Activated T-helper 2 cell treated with anti-CD3 and anti-CD28 coated beads, Interferon-gamma antibody, Interleukin-2, Interleukin-4, amounts not matched to agents 10 μg/mL and 5 μg/mL and 100 μg/mL, durations not matched to agents 14 hours and 24 hours and 36 hours (primary cell): ENCODE measurements at places on chromosomes 16 and 17.

GRCh38 chr16:55700961-55701360 is 45.2 kb downstream of the SLC6A2 start:
- DNase-seq: no peak

DNA sequence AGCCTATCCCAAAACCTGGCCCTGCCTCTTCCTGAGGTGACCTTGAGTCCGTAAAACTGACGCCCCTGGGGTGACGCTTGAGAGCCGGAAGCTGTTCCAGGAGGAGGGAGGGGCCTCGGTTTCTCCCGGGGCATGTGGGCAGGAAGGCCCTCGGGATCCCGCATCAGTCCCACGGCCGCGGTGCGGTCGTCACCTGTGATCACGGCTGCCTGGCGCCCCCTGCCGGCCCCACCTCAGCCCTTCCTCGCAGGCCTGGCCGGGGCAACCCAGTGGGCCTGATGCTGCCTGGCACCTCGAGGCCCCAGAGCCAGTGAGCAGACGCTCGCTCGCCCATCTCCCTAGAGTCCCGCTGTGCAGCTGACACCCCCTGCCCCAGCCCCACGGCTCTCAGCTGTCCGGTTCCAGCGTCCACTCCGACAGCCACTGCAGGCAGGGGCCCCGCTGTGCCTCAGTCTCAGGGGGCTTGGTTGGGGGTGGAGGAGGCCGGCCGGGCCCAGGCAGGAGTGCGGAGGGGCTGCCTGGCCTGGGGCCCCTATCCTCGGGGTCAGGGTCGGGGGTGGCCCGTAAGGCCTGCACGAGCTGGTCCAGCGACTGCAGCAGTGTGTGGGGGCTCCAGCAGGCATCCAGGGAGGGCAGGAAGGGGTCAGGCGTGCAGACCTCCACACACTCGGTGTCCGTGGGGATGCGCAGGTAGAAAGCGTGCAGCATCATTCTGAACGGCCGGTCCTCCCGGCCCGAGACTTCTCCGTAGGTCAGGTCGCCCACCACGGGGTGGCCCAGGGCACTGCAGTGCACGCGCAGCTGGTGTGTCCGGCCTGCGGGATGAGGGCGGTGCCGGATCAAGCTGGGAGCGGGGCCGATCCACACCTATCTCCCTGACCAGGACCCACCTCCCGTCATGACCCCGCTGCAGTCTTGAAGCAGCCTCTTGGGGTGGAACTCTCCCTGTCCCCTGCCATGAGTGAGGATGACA is 2.3 kb downstream of the RPUSD1 start:
- DNase-seq: peak; percentile 65

DNA sequence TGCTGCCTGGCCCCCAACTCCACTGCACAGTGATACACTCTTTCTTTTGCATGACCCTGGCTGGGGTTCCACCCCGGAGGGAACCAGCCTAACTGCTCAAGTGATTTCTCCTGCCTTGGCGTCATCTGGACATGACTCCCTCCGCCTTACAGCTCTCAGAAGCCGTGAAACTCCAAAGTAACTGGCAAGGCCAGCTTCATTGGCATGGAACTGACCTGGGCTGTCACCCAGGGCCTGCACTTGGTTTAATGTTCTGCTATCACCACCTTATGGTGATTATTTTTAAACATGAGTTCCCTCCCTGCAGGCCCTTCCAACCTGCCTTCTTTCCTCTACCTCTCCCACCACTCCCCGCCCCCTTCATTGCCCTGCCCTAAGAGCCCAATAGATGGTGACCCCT is 139.7 kb upstream of the CDH5 start:
- no peak for DNase-seq

DNA sequence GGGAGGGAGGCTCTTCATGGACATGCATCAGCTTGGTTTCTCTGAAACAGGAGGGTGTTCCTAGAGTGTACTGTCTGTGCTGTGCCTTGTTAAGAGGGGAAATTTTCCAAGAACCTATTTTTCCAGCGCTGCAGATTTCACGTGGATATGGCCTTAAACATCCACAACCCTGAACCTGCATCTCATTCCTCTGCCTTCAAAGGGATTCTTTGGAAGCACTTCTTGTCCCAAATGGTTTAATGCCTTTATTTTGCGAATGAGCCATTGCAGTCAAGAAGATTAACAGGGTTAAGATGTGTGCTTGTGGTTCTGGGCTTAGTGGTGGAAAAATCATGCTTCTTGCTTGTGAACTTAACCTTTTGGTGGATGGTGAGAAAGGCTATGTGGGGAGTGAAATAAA is 161.2 kb downstream of the XYLT1 start:
- no peak for DNase-seq

GRCh38 chr17:57404073-57404472 is 147.8 kb downstream of the MSI2 start:
- DNase-seq: no peak

DNA sequence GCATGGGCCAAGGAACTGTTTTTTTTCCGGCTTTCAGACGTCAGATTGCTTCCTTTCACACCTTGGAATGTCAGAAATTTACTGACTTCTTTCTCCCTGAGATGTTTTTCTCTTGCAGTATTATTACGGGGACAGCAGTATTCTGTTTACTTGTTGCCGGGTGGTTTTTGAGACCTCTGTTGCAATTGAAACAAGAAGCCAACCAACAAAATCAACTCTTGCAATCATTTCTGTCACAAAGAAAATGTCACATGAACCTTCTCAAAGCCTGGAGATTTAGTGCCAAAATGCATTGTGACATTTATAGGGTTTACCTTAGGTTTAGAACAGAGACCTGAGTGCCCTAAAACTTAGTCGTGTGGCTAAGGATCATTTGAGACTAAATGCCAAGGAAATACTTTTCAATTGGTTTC is 174.3 kb downstream of the MAP2K6 start:
- no peak for DNase-seq

DNA sequence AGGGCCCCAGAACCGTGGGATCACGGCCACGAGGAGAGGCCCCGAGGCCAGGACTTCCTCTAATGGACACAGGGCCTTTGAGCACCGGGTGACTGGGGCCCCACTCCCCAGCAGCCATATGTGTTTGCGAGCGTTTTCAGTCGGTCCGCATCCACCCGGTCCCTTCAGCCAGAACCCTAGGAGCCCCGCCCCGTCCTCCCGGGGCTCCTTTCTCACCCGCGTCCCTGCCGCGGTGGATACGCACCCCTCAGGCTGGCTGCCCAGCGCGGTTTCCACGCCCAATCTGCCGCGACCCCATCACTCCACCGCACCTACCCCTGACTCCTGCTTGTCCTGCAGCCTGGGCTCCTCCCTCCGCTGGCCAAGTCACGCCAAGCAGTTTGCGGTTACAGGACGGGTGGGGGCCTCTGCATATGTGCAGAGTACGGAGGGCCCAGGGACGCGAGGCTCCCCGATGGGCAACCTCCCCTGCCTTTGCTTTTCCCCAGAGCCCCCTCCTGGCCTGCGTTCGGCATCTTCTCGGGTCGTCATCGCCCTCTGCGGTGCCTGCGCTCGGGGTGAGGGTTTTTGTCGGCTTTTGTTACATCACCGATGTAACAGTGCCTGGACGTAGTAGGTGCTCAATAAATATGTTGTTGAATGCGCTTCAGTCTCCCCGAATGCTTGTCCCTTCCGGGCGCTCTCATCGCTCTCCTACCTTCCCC is 1.0 kb upstream of the TTYH2 start:
- DNase-seq: no peak

GRCh38 chr16:54411544-54411943 is 125.0 kb upstream of the IRX3 start:
- no peak for DNase-seq

DNA sequence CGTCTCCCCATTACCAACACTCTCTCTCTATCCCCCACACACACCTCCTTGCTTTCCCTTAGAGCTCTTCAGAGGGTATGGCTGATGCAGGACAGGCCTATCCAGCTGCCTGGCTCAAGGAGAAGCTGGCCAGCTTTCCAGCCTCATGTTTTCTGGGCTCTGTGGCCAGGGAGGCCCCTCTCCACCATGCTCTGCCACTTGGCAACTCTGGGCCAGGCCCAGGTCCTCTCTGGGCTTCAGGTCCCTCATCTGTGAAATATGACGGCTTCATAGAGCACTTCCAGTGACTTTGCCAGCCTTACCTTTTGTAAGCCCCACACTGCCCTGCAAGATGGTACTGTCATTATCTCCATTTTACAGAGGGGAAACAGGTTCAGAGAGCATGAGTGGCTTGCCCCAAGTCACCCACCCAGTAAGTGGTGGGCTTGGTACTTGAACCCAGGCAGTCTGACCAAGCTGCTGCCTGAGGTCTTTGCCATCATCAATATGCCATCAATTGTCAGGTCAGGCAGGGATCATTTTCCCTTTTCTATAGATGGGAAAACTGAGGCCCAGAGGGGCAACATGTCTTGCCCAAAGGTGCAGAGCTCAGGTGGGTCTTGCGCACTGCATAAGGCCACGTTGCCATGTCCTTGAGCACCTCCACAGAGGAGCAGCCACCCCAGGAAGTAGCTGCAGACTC is 548 bp upstream of the ADGRG5 start:
- no peak for DNase-seq

DNA sequence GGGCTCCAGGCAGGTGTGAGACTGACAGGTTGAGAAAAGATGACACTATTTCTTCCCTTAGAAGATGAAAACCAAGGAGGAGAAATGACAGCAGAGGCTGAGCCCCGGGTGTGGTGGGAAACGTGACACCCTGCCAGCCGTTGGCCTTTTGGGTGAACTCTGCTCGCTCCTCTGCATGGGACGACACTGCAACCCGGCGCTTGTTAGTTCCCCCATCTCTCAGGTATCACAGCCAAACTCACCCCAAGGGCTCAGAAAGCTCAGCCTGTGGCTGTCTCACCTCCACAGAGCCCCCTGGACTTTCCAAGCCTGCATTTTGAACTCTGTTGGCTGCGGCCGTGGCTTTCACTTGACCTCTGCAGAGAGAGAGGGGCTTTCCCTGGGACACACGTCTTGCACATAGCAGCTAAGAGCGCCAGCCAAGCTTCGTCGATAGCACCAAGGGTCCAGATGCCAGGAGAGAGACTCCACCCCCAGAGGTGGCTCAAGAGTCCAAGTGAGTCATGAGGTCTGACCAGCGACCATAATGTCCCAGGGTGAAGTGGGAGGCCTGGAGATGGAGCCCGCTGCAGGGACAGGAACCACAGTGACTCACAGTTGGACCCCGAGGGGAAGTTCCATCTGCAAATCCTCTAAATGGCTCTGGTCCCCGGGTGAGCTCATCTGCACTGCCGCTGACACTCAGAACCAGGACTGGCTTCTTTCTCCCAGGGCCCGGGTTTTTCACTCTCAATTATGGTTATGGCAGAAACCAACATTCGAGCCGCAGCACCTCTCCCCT is 301.9 kb downstream of the SOX9 start:
- no peak for DNase-seq

- DNase-seq: no peak
These were observed 127.0 kb upstream of the MON1B start for GRCh38 chr16:77064037-77064436.

DNA sequence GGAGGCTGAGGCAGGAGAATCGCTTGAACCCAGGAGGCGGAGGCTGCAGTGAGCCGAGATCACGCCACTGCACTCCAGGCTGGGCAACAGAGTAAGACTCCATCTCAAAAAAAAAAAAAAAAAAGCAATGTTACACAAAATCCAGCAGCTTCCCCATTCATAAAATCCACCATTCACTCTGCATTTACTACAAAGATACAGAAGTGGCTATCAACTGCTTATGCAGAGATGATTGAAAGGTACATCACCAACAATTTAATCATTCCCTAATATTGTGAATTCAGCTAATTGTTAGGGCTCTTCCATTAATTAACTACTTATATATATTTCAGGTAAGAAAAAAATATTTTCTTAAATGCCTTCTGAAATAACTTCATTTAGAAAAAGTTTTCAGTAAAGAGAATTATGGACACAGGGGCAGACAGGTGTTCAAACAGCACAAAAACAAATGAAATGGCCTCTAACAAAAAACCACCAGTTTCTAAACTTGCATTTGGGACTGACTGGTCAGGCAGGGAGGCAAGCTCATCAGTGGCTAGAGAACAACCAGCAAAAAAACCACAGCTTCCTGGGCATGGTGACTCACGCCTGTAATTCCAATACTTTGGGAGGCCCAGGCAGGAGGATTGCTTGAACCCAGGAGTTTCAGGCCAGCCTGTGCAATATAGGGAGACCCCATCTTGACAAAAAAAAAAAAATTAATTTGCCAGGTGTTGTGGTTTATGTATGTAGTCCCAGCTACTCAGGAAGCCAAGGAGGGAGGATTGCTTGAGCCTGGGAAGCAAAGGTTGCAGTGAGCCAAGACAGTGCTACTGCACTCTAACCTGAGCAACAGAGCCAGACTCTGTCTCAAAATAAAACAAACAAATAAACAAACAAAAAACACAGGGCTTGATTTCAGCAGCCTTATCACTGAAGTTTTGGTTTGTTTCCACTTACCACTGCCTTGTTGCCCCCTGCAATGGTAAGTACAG is 26.3 kb downstream of the ERN1 start:
- no peak for DNase-seq

DNA sequence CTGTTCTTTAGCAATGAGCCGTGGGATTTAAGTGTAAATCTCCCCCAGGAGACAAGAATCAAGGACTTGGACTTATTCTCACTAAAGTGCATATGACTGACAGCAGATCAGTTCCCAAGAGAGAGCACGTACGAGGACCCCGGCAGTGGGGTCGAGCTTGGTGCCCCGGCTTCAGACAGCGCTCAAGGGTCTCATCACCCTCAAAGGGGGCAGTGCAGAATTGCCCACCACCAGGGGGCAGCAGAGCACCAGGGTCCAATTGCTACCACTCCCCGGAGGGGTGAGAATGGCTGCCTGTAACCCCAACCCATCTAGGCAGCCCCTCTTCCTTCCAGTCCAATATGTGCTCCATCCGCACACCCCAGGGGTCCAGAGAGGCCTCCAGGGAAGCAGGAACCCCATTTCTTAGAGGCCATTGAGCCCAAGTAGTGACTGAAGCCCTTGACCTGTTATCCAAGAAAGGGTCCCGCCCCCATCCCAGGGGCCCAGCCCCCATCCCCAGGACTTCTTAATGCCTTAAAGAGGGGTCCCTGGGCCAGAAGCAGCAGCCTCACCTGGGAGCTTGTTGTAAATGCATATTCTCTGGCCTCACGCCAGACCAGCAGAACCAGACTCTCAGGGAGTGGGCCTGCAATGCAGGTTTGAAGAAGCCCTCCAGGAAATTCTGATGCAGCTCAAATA is 86.1 kb downstream of the ZDHHC7 start:
- DNase-seq: peak; percentile 36

DNA sequence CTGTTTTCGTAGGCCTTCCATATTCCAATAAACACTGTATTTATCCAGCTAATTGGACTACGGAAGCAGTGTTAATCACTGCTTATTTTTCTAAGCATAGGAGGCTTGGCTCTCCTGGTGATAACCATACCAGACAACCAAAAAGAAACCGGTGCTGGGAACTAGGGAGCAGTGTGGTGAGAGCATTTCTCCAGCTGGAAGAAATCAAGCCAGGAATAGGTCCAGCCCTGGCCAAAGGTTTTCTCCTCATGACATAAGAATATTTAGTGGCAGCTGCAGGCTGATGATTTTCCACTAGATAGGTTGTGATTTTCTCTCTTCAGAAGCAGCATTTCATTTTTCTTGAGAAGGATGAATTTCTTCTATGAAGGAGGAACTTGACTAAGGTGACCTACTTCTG is 141.5 kb downstream of the TRIM37 start:
- DNase-seq: no peak

DNA sequence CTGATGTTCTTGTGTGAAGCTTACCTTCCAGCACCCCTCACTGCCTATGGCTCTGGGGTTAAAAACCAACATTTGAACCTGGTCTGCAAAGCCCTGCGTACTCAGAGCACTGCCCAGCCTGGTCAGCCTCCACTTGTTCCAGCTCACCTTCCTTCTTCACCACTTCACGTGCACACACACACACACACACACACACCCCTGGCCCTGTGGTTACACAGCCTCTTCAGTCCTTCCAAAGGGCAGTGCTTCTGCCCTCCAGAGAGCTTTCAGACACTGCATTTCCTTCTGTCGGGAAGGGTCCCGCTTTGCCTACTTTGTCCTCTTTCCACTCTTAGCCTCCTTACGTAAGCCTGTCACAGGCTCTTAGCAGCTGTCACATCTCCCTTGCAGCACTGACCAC is 9.6 kb upstream of the TMEM220 start:
- DNase-seq: no peak
